ENCODE measurements at places on chromosomes 16 and 17.

DNA sequence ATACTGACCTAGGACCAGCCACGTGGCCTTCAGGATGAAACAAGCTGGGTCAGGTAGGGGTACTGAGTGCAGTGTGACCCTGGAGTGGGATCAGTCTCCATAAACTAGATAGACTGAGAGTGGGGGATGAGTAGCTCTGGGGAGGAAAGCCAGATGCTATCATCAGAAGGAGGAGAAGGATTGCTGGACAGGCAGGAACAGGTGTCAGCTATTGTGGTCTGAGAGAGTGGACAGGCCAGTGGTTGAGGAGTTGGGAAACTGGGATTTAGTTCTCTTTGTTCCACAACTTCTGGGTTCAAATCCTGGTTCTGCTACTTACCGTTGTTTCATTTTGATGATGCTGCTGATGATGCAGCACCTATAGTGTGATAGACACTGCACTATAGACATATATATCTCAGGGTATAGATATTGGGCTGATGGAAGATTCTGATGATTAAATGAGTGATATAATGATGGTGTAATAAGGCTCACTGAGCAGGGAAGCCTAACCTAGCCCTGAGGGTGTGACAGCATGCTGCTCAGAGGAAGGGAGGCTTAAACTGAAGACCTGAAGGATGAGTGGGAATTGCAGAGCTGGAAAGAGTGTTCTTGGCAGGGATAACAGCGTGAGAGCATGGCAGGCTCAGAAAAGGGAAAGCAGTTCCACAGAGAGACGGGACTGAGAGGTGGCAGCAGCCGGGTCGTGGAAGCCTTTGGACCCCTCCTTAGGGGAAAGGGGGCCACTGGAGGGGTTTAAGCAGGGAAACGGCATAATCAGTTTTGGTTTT is 66.0 kb downstream of the SNX20 start:
- DNase-seq: no peak

- no peak for DNase-seq
Measured at GRCh38 chr17:17224137-17224536, 12.8 kb downstream of the FLCN start.

- DNase-seq: no peak
Measured at GRCh38 chr17:76131692-76132573, 9.1 kb downstream of the FOXJ1 start.

DNA sequence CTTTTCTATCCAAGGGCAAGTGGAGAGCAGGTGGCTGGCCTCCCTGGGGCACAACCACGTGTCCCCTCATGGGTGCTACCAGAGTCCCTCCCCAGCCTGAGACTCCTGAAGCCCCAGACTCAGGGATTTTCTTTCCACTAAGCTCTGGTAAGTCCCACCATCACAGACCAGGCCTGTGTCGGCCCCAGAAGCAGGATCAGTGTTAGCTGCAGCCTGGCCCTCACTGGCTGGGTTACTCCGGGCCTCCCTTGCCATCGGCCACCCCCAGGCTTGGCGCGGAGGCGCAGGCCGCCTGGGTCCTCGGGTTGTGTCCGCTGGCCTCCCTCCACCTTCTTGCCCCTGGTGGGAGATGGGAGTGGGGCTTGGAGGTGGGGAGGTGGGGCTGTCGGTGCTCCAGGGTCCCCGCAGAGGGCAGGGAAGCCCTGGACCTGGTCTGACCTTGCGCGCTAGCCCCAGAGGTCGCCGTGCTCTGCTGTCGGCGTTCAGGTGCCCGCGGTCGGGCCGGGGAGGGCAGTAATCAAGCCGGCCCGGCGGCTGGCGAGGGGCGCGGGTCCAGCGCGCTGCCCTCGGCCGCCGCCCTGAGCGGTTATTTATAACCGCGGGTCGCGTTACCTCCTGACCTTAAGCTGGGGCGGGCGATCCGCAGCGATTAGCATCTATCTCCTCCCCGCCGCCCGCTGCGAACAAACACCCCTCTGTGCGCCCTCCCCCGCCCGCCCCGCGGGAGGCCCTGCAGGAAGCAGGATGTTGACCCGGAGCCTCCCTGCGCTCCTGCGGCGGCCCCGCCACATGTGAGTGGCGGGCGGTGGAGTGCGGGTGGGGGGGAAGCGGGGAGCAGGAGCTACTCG is 78.1 kb upstream of the TOB1 start:
- DNase-seq: peak; percentile 50

- no peak for DNase-seq
Measured at GRCh38 chr16:82634955-82635610, 8.3 kb downstream of the CDH13 start.

All from NCI-H1436 treated with DMSO at 0.1 percent for 48 hours (cell line).